Activated CD4-positive, alpha-beta T cell treated with anti-CD3 and anti-CD28 coated beads, Interleukin-2, Interleukin-6, amounts not matched to agents 100 ng/mL and 50 ng/mL, durations not matched to agents 16 hours and 8 hours (primary cell): ENCODE measurements at places on chromosomes 1 and 21.

DNA sequence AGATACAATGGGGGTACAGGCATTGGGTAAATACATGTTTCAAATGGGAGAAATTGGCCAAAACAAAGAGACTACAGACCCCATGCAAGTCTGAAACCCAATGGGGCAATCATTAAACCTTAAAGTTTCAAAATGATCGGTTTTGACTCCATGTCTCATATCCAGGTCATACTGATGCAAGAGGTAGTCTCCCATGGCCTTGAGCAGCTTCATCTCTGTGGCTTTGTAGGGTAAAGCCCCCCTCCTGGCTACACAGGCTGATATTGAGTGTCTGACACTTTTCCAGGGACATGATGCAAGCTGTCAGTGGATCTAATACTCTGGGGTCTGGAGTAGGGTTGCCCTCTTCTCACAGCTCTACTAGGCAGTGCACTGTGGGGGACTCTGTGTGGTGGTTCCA lies 286.1 kb downstream of the LRRIQ3 start:
- no peak for DNase-seq

DNA sequence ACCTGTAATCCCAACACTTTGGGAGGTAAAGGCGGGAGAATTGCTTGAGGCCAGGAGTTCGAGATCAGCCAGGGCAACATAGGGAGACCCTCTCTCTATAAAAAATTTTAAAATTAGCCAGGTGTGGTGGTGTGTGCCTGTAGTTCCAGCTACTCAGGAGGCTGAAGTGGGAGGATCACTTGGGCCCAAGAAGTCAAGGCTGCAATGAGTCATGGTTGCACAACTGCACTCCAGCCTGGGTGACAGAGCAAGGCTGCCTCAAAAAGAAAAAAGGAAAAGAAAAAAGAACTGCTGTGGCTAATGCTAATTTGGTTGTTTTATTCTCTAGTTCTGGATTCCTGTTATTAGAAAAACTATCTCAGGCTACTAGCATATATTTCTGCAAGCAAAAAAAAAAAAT lies 29.8 kb downstream of the DBT start:
- peak; percentile 8 for DNase-seq

DNA sequence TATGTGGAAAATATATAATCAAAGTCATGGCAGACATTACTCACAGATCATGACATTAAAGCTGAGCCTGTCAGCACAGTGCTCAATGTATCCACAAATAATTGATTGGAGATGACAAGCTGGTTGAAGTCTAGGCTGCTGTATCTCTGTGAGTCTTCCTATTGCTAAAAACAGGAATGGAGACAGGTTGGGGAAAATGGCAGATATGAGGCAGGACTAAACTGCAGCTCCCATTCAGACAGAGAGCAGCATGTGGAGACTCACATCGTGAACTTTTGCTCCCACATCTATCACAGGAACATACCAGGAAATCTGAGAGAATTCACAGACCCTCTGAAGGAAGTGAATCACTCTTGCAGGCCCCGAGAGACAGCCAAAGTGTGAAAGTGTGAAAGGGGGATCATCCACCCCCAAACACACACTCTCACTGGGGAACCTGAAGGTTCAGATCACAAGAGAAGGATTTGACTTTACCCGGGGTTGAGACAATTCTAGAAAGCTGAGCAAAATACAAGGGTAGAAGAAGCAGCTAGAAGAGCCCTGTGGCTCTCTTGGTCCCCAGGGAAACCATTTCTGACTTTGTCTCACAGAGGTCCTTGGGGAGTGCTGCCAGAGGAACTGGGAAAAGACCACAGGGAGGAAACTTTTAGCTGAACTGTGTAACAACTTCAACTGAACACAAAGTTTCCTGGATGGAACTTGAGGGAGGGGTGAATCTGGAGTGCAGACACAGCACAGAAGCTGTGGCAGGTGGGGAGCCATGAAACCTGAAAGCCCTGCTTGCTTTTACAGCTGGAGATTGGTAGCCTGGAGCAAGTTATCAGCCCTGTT lies 173.4 kb downstream of the S1PR1 start:
- peak; percentile 7 for DNase-seq

- DNase-seq = no peak
These were observed 157.1 kb downstream of the PTPRU start for GRCh38 chr1:29393451-29393826.

GRCh38 chr1:98402860-98403259 lies 258.7 kb upstream of the SNX7 start:
- DNase-seq = no peak

- DNase-seq = no peak
These were observed 18.0 kb downstream of the LPGAT1 start for GRCh38 chr1:211812584-211812983.

- no peak for DNase-seq
These were observed 140.2 kb upstream of the FGGY start for GRCh38 chr1:59156526-59157199.

- no peak for DNase-seq
These were observed 105.4 kb downstream of the MAP3K21 start for GRCh38 chr1:233432916-233433315.

GRCh38 chr1:216587715-216588114 lies 135.5 kb downstream of the ESRRG start:
- DNase-seq = no peak

DNA sequence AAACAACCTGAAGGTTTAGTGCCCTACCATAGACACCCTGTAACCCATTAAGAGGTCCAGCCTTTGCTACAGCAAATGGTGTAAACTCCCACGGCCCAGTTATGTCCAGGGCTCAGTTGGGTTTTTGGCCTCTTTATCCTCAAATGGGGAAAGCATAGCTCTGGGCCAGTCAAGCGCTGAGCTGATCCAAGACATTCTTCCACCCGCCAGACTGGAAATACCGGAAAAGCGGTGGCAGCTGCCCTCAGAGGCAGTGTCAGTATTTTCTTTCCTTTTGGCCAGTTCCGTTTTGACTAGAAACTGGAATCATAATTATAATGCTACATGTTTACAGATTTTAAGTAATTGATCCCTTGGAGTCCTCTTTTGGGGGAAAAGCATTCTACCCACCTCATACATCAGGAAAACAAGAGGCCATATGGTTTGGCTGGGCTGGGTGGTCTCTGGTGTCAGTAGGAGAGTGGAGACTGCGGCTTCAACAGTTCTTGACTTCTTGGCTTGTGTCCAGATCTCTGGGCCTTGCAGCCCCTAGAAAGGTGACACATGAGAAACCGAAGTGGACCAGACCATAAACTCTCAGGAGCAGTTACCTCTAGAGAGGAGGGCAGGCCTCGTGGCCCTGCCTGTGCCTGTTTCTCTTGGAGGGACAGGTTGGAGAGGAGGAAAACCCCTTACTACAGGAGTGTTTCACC lies 30.2 kb upstream of the CLDN14 start:
- DNase-seq = no peak

DNA sequence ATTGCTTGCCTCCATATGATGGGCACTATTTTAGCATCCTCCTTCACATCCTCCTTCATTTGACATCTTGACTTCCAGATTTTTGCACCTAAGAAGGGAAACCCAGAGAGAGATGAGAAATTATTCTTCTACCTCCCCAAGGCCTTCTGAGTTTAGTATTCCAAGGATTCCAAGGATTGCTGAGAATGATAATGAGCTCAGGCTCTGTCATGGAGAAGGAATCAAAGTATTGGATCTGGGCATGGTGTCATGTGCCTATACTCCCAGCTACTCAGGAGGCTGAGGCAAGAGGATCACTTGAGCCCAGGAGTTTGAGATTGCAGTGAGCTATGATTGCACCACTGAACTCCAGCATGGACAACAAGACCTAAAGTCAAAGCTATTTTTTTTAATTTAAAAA lies 26.6 kb upstream of the ZNF281 start:
- DNase-seq = no peak

DNA sequence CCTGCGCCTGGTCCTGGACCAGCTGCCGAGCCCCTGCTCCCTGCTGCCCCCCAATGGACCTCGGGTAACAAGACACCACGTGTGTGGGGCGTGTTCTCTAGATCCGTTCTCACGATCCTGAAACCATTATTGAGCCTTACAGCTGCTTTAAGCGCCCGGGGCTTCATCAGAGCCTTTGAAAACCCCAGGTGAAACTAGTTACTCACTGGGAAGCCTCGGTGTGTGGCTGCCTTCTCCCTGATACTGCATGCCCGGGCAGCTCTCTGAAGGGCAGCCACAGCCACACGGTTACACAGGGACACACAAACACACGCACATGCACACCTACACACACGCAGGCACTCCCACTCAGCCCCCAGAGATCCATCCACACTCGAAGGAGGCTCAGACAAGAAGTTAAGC lies 5.3 kb downstream of the HES2 start:
- DNase-seq = peak; percentile 58

GRCh38 chr1:177355575-177355974 lies 184.8 kb downstream of the BRINP2 start:
- peak; percentile 1 for DNase-seq

DNA sequence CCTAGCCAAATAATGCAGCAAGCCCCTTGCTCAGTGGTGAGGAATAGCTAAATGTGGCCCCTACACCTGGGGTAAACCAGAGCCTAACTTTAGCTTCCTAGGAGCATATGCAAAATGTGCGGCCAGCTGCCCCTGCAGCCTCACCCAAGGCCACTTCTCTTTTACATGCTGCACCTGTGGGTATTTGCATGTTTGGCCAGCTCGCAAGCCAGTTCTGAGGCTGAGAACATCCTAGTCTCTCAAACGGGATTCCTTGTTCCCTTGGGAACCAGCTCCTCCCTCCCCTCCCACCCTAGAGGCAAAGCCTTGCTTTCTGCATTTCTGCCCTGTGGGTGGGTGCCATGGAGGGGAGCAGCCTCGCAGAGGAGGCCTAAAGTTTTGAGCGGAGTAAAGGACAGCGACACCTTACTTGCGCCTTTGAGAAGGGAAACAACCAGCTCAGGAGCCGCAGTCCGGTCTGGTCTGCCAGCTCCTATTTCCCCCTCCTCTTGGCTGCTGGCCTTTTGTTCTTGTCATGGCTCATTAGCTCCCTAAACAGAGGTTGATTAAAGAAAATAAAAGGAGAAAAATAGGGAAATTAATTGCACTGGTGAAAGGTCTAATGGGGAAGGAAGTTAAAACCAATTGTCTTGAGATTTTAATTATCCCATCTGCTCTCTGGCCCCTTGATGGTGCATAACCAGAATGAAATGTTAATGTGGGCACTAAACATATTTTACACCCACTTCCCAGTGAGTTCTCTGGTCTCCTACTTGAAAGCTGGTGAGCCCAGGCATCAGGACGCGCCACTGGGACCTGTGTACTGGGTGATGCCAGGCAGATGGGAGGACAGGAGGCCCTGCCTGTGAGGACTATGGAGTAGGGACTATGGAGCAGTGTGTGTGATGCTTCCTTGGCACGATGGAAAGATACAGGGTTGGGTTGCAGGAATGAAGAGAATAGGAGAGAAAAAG lies 68.7 kb downstream of the TEX35 start:
- no peak for DNase-seq
